A172 (cell line): ENCODE measurements at places on chromosomes 1 and 21.

DNA sequence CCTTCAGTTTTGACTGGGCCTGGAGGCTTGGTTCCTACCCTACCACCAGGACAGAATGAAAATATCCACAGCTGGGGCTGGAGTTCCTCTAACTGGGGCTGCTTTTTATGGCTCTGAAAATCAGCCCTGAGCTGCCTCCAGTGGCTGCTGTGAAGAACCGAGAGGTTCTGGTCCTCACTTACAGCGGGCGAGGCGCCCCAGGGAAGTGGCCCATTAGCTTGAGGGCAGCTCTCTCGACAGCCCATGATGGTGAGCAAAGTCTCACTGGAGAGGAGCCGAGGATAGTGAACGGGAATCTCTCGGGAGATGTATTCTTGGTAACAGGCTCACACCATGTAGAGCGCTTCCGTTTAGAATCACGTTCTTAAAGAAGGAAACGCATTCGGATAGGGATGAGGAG, 459.7 kb downstream of the KIF26B start:
- DNase-seq: no peak

DNA sequence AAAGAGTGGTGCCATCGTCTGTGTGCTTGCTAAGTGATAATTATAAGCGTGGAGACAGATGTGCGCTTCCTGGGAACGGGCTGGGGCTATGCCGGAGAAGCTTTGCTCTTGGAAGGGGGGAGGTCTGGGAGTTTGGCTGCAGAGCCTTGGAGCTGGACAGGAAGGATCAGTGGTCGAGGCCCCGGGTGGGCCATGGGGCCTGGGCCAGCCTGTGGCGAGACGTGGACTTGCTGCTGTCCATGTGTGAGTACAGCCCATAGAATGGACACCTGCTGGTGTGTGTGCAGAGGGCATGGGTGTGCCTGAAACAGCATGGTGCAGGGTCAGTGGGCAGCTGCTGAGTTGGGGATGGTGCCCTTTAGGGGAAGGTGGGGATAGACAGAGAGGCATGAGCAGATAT, 121.3 kb downstream of the PCBP3 start:
- no peak for DNase-seq

GRCh38 chr1:233497679-233498078, 116.2 kb upstream of the KCNK1 start:
- no peak for DNase-seq

DNA sequence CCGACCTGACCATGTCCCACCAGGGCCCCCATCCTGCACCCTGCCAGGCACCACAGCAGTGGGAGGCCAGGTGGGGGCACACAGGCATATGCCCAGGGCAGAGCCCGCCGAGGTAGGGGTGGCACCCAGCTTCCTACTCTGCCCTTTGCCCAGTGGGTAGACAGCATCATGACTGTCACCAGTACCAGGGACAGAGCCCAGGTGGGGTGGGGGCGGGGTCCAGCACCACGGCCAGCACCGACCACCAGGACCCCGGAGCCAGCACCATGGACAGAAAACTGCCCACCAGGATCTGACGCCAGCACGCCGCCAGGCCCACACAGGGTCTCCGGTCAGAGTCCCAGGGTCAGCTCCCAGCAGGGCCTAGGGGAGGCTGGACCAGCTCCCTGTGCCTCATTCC, 3.8 kb downstream of the TAS1R3 start:
- no peak for DNase-seq

- DNase-seq: peak; percentile 32
These were observed 76.5 kb downstream of the ACTL8 start for GRCh38 chr1:17831597-17831996.

DNA sequence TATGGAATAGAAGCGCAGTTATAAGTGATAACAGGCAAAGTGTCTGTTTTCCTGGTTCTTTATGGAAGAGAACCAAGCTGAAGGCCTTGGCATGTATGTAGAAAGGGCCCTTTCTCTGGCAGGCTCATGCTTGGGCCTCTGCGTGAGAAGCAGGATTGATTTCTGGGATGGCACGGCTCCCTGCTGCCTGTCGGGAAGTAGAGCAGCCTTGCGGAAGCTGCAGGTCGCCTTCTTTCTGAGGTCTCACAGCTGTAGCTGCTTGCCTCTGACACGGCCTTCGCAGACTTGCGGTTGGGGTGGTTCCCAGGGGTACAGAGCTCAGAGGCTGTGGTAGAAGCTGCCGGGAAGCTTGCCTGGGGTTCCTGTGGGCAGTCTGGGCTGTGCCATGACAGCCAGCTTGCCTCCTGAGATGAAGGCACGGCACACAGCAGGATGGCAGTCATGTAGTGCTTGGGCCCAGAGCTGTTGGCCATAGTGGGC, 39.4 kb downstream of the TRAPPC10 start:
- DNase-seq: no peak

DNA sequence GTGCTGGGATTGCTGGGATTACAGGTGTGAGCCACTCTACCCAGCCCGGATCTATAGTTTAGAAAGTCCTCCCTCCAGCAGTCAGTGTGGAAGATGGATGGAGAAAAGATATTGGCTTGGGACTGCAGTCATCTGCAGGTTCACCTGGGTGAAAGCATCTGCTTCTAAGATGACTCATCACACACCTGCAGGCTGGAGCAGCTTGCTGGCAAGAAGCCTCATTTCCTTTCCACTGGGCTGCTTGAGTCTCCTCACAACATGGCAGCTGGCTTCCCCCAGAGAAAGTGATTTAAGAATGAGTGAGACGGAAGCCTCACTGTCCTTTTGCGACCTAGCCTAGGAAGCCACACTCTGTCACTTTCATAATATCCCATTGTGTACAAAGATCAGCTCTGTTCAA, 50.0 kb downstream of the FOXO6 start:
- DNase-seq: no peak

- peak; percentile 14 for DNase-seq
These were observed 1.7 kb downstream of the RLF start for GRCh38 chr1:40162753-40163441.

DNA sequence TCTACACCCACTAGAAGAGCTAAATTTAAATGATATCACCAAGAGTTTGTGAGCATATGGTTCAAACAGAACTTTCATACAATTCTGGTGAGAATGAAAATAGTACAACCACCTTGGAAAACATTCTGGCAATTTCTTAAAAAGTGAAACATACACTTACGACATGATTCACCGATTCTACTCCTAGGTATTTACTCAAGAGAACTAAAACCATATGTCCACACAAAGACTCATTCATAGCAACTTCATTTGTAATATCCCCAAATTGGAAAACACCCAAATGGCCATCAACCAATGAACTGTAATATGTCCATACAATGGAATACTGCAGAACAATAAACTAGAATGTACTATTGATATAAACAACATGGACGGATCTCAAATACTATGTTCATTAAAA, 51.2 kb upstream of the ADAM30 start:
- DNase-seq: peak; percentile 32

DNA sequence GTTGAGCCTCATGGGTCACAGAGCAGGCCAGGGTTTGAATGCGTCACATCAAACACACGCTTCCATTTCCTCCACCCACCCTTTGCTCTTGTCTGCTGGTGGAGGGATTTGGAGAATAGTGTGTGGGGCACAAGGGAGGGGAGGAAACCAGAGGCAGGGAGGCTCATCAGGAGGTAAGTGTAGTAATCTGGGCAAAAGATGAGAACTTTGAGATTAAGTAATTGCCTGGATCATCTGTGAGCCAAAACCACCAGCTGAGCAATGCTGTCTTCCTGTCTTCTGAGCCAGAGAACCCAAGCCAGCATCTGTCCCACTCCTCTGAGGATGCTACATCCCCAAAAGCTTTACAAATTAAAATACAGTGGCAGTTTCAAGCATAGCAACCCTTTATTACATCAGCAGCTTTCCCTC, 45.2 kb downstream of the C8B start:
- no peak for DNase-seq

DNA sequence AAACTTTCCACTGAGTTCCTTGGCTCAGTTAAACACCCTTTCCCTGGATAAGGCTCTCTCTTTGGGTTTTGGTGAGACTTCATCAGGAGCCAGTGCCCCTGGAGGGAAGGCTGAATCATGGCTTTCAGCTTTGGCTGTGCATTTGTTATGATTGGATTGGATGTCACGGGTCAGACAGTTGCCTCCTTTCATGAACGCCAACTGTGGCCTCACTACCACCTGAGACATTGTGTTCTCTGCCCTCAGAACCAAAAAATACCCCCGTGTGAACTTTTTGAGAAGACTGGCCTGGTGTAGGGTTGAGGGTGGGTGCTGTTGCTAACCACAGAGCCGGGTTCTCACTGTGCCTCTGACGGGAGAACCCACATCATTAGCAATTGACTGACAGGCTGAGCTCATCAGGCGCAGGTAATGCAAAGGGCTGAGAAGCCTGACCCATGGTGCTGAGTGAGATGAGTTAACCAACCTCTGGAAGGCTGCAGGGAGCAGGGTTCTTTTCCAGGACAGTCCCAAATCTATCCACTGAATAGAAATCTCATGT, 65.6 kb downstream of the HHAT start:
- peak; percentile 82 for DNase-seq

GRCh38 chr1:95012389-95012788, 60.4 kb downstream of the ALG14 start:
- no peak for DNase-seq

DNA sequence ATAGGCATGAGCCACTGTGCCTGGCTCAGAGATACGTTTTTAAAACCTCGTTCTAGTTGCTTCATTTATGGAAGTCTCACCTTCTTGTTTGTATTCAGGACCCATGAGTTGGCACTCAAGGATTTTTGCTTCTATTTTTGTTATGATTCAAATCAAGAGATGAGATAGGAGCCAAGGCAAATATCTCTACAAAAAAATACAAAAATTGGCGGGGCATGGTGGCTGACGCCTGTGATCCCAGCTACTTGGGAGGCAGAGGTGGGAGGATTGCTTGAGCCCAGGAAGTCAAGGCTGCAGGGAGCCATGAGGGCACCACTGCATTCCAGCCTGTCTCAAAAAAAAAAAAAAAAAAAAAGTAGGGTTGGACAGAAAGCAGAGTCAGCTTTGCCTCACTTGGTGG, 36.8 kb upstream of the ERRFI1 start:
- no peak for DNase-seq

GRCh38 chr1:234645964-234646363, 36.0 kb upstream of the IRF2BP2 start:
- DNase-seq: no peak

DNA sequence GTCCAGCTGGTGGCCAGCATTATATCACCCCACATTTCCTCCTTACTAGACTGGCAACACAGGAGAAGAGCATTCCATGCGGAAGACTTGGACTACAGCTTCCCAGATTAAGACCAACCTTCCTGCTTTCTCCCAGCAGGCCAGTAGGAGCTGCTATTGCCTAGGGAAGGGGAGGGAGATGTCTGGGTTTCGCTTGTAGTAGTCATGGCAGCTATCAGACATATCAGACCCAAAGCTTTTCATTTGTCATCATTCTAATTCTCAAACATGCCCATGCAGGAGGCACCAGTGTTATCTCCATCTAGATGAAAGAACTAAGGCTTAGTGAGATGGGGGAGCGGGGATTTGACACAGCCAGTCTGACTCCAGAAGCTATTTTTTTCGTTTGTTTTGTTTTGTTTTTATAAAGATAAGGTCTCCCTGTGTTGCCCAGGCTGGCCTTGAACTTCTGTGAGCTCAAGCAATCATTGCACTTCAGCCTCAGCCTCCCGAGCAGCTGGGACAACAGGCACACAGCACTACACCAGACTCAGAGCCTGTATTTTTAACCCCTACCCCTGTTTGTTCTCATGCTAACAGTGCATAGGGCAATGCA, 4.5 kb downstream of the PLA2G2A start:
- peak; percentile 58 for DNase-seq

- peak; percentile 76 for DNase-seq
These were observed 89.0 kb upstream of the SERTAD4 start for GRCh38 chr1:210143465-210144062.

DNA sequence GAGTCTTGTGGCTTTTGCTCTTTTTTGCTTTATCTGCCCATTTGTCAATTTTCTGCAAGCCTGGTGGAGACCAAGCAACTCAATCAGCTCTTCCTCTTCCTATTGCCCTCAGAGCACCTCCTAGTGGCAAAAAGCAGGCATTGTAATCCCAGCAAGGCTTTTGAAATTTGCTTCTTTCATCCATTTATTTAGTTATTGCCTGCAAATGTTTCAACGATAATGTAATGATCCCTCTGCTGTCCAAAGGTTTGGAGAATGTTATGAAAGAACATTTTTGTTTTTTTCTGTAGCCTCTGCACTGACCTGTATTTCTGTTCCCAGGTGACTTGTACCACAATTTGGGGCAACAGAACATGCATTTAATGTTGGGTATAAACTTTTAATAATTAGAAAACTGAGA, 127.8 kb downstream of the GABPA start:
- peak; percentile 29 for DNase-seq

- DNase-seq: peak; percentile 42
These were observed 14.0 kb downstream of the CAMK1G start for GRCh38 chr1:209597499-209597898.

GRCh38 chr1:39184354-39184818, 20.1 kb upstream of the MACF1 start:
- no peak for DNase-seq

DNA sequence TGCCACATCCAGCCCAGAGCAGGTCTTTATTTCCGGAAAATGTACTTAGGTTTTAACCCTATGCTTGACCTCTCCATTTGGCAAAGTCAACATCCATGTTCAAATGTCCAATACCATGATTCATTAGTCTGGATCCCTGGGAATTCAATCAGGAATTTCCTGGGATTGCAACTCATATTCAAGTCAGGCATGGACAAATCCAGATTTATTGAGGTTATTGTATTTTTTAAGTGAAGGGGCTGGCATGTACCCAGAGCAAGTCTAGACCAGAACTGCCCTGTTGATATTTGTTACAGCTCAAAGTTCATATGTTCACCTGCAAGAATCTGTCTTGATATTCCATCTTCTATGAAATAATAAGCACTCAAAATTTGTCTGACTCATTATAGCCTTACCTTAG, 521.1 kb downstream of the ADGRL2 start:
- no peak for DNase-seq

DNA sequence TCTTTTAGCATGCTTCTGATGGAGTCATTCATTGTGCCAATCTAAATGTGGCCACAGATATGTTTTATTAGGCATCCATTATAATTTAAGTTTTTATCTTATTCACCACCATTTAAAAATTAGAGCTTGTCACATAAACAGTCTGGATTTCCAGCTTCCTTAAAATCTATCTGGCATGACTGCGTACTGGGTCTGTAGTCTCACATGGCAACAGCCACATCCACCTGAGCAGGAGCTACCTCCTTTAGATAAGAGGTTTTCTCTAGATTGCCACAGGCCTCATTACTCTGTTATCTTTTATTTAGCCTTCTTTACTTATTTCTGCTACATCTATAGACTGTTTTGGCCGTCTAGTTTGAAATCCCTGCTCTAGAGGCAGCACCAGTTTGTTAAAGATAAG, 29.1 kb downstream of the B3GALT2 start:
- no peak for DNase-seq

GRCh38 chr1:245942856-245943255, 564.2 kb downstream of the SMYD3 start:
- no peak for DNase-seq

GRCh38 chr1:92987462-92987861, 26.2 kb upstream of the DIPK1A start:
- DNase-seq: no peak

- no peak for DNase-seq
These were observed 170.8 kb downstream of the PLA2G4A start for GRCh38 chr1:186999506-186999905.
